Activated CD4-positive, alpha-beta T cell treated with anti-CD3 and anti-CD28 coated beads, Interleukin-2, amount 10 ng/mL, durations not matched to agents 7 days and 5 days (primary cell): ENCODE measurements at places on chromosomes 2 and 18.
A peak's percentile ranks its signal among the peaks of the same experiment; 100 is the strongest.

DNA sequence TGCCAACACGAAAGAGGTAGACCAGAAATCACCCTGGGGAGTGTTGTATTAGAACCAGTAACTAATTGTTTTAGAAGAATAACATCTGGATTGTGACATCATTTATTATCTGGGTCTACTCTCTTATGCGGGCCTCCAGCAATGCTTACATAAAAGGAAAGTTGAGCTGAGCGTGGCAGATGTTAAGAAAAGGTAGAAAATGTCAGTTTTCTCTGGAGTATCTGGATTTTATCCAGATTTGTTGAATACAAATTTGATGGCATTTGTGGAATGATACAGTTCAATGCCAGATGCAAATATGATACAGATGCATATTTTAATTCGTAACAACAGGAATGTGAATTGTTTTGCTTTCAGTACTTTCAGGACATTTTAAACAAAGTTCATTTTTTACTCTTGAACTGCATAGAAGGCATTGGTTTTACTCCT lies 90.3 kb downstream of the PRPF40A start:
- no peak for DNase-seq

GRCh38 chr2:237726401-237726830 lies 72.2 kb upstream of the RBM44 start:
- no peak for DNase-seq

- DNase-seq = no peak
Measured at GRCh38 chr2:232887171-232887850, 17.2 kb downstream of the SNORC start.

GRCh38 chr2:149427387-149427786 lies 97.0 kb downstream of the LYPD6 start:
- no peak for DNase-seq

DNA sequence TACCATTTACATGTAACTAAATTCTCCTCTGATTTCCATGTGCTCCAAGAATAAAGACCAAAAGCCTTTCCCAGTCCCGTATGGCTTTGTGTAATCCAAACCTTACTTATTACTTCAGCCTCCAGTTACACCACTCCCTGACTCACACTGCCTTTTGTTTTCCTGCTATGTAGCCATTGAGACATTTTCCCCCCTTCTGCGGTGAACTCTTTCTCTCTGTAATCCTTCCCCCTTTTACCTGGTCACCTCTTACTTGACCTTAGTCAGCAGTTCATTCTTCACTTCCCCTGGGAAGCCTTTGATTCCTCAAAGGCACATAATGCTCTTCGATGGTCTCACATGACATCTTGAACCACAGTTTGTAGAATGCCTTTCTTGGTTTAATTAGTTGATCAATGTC lies 256.0 kb upstream of the FANCL start:
- DNase-seq = no peak

GRCh38 chr2:196441527-196441926 lies 198.0 kb upstream of the CCDC150 start:
- no peak for DNase-seq

DNA sequence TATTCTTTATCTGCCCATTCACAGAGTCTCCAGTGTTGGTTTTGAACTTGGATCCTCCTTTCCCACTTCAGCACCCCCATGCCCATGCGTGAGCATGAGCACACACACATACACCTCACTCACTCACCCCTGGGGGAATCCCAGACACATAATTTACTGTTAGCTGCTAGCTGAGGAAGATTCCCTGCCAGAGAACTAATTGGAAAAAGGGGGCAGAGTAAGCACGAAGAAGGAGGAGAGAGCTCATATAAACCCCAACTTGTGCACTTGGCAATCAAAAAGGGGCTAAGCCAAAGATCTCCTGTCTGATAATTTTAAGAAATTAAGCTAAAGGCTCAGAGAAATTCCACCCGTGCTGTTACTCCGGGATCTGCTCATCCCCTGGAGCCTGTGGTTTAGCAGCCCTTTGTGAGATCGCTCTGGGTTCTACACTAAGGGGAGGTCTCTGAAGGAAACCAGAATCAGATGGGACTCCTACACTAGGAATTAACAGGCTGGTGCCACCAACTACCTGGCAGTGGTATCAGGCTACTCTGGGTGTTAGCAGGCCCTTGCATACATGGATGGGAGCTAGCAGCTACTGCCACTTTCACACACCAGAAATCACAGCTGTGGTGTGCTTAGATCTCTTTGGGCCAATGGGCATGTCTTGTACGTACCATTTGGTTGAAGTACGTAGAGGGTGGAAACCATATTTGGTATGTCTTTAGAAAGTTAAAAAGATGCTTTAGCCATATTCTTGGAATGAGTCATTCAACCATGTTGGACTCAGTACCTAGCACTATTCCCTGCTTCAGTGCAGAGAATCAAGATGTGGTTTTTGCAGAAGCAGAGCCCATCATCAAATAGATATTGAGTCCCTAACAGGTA lies 95.6 kb upstream of the SLC14A2 start:
- DNase-seq = no peak

DNA sequence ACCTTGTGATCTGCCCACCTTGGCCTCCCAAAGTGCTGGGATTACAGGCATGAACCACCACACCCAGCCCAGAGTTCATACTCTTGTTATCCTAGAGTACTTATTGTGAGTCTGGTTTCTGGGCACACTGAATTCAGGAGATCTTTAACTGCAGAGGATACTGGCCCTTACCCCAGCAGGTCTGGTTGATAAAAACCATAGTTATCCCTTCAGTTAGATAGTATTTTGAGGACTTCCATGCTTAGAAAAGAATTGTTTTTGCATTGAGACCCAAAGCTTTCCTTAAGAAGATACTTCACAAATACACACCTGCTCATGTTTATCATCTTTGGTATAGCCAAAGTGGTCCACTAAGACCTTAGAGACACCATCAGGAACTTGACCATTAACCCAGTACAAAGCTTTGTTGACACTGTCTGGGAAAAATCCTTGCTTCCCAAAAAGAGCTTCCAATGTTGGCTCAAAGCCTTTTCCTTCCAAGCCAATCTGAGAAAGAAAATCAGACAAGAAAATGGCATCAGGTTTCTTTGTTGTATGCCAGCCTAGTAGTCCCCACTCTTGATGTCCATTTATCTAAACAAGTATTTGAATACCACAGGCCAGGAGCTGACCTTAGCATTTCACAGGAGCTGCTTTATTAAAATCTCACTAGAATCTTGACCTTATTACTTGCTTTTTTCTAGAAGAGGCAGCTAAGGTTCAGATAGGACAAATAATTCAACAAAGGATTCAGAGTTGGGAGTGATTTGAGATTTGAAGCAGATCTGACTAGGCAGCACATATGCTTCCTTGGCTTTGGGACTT lies 17.2 kb downstream of the APOB start:
- no peak for DNase-seq

- no peak for DNase-seq
Measured at GRCh38 chr2:73822991-73823390, 5.8 kb upstream of the STAMBP start.

GRCh38 chr2:84805250-84805958 lies 75.5 kb downstream of the TRABD2A start:
- no peak for DNase-seq

DNA sequence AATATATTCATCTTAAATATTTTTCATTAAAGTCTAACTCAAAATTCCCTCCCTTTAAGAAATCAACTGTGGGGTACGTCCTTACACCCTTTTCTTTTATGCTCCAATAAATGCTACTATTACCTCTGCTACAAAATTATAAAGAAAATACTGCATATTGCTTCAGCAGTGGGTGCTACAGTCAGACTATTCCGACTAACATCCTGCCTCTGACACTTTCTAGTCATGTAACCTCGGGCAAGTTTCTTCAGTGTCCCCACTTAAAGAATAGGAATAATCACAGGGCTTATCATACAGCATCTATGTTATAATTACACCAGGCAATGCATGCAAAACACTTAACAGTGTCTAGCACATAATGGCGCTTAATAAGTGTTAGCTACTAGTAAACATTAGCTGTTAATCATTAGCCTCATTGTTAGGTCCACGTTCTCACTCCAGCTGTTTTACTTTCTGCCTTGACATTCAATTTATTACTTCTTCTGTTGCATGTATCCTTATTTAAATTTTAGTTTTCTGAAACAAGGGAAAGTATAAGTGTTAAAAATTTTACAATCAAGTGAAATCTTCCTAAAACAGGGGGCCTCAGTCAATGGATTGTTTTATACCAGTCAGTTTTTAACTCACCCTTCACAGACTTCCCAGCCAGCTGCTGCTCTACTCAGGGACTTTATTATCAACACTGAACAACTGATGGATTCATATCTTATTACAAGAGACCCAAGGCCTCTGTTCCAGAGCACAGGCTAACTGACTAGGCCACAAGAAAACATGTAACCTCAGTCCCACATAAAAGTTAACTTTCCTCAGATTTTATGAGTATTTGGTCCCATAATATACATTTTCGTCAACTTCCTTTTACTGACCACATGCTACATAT lies 54.0 kb downstream of the CLASP1 start:
- DNase-seq = no peak

DNA sequence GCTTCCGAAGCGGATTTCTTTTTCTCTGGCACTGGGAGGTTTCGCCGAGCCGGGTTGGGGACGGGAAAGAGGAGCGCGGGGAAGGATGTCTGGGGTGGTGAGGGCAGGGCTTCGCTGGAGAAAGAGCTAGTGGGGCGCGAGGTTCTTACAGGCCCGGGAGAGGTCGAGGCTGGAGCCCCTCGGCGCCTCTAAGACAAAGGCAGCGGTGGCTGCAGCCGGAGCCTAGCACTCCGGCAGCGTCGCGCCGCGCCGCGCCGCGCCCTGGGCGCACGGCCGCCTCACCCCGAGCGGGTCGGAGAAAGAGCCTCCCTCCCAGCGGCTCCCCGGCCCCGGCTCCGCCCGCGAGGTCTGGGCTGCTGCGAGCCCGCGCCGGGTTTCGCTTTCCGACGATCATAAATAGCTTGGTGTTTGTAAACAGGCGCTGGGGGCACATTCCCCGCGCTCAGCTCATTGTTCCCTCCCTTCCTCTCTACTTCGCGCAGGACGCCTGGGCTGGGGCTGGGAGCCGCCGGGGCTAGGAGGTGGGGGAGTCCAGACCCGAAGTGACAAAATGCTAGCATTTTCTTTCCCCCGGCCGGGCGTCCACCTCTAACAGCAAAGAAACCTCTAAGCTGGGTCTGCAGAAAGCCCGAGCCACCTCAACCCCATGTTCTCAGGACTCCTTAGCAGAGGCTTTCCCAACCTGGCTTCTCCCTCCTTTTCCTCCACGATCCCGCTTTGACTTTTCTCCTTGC lies 813 bp upstream of the MEIS1 start:
- peak; percentile 26 for DNase-seq

GRCh38 chr2:38394041-38394440 lies 17.0 kb upstream of the ATL2 start:
- no peak for DNase-seq

DNA sequence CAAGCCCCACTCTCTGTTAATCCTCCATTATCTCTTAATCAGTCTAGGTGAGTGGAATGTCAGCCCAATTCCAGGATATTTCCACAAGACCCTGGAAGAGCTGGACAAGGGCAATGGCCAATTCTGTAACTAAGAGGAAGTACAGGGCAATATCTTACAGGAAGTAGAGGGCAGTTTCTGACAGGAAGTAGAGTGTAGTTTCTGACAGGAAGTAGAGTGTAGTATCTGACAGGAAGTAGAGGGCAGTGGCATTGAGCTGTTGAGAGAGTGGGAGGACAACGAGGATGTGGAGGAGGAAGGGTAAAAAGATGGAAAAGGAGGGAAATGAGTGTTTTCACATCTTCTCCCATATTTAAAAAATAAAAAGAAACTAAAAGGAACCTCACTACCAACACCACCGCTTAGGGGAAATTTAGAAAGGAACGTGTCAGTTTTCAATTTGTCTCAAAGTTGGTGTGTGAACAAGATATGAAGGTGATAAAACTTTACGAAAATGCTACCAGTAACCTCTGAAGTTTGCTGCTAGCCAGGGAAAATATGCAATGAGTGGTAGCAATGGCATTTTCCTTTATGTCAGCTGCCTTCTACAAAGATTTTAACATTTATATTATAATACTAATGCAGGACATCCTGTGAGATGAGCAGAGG lies 430.9 kb upstream of the HNRNPA3 start:
- DNase-seq = no peak

GRCh38 chr2:128236491-128237035 lies 82.1 kb downstream of the HS6ST1 start:
- no peak for DNase-seq

- DNase-seq = no peak
Measured at GRCh38 chr2:31711737-31712136, 131.0 kb upstream of the SRD5A2 start.

DNA sequence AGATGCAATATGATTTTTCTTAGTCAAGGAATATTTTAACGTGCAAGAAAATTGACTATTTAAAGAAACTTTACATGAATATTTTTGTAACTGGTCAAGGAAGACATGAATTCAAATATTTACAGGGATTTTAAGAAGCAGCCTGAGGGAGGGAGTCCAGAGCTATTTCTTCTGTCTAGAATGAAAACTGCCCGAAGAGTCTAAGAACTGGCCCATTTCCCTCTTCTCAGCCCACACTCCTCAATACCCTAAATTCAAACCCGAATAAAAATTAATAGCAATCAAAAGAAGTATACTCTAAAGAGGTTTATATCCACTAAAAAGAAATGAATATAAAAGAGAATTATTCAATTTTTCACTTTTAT lies 6.5 kb upstream of the NDUFV2 start:
- DNase-seq = no peak

DNA sequence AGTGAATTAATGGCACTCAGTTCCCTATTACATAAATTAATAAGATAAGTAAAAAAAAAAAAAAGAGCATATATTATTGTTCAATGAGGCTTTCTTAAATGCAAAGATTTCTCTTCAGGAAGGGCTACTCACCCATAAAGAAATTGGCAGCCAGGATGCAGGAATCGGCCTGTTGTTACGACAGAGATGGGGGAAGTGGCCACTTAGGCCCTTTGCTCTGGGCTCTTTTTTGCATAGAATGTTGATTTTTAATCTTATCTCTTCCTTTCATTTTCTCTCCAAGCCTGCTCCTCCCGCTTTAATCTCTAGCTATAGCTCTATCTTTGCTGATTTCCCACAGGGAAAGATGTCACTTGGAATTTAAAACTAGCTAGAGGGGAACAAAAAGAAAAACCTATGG lies 391.8 kb upstream of the CRIM1 start:
- no peak for DNase-seq

DNA sequence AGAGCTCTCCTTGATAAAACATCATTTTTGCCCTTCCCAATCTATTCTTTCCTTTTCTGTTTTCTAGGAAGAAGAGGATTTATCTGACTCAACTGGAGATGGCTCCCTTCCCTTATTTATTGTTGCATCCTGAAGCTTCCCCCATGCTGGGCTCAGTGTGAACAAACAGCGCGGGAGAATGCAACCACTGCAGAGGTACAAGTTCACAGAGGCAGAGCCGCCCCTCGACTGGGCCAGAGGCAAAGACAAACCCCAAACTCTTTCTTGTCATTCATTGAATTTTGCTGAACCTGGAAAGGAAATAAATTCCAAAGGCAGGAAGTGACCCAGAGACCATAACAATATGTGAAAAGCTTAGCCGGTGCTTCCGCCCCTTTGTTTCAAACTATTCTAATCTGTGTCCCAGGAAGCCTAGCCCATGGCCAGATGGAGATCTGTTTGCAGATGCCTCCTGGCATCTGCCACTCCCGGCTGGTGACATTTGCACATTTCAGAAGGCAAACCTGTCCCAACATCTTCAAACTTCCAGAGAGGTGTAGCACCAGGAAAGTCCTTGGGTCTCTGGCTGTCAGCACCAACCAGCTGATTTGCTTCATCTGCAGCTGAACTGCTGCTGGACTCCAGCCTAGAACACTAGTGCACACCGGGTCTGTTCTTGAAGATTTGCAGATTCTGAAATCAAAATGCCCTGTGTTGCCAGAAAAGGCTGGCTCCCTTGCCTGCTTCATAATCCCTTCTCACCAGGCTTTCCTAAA lies 79.4 kb upstream of the MAP4K3 start:
- DNase-seq = no peak
